ENCODE measurements at places on chromosomes 1 and 21.

DNA sequence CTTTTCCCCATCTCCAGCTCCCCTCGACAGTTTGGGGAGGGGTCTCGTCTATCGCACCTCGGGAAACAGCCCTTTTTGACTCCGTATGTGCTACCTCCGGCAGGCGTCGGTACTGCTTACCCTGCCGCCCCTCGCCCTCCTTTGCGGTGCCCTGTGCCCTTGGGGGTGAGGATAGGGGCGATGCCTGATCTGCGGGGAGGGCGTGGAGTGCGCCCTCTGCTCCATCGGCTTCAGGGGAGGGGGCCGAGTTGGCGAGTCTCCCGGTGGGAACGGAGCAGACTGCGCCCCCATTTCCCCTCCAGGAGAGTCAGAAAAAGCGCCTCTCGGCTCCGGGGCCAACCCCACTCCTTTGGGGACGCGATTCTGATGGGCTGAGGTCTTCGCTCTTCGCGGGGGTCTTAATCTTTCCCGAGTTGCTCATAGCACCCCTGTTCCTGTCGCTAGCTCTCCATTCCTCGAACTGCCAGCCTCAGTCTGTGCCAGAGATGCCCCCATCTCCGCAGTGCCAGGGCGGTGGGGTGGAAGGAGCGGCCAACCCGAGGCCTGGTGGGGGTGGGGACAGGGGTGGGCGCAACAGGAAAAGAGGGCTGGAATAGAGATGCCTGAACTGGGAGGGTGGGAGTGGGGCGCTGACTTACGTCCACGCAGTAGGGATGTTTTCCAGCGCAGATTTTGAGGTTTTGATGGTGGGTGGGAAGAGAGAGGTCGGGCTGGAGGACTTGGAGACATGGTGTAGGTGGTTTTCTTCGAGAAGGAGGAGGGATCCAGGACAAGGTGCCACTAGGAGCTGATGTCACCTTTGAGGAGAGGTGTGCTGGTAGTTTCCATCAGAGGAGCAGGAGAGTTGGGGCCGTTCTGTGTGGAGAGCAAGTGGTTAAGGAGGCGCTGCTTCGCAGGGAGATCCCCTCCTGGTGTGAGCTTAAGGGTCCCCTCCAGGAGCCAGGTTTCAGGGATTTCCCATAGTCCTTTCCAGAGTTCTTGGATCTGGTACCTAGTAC lies 674 bp downstream of the PPFIA4 start:
- no peak for DNase-seq

GRCh38 chr21:44930543-44930981 lies 9.3 kb upstream of the SLX9 start:
- DNase-seq = no peak

GRCh38 chr1:27297903-27298302 lies 24.1 kb upstream of the TMEM222 start:
- no peak for DNase-seq

GRCh38 chr1:89203166-89203565 lies 4.4 kb upstream of the GBP4 start:
- DNase-seq = no peak

DNA sequence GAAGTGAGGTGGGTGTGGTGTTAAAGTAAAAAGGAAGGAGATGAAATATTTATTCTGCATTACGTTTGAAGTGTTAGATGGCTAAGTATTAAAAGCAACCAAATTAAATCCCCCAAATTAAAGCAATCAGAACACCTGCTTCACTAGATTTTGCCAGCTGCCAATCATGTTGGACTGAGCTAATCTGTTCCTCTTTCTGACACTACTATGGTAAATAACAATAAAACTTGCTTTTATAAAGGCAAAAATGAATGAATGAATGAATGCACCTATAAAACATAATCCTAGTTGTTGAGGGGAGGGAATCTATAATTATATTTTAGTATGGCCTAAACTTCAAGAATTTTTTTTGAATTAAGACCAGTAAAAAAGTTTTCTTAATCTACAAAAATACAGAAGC lies 51.0 kb downstream of the RAB3GAP2 start:
- DNase-seq = no peak

DNA sequence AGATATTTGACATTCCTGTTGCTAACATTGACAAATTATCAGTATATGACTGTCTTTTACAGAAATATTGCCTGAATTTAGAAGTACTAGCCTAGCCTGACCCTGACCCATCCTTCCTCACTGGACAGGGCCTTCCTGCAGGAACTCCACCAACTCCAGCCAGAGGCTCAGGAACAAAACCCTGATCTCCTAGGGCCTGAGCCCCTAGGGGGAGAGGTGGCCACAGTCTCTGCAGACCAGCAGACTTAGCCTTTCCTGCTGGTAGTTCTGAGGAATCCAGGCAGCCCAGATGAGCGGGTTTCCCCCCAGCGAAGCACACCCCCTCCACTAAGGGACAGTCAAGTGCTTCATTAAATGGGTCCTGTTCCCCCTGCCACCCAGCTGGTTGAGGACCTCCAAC lies 44.3 kb upstream of the LRIF1 start:
- DNase-seq = no peak

GRCh38 chr21:36508948-36509347 lies 29.0 kb upstream of the CLDN14 start:
- no peak for DNase-seq

- DNase-seq = no peak
Measured at GRCh38 chr1:171122893-171123292, 32.2 kb downstream of the FMO3 start.

DNA sequence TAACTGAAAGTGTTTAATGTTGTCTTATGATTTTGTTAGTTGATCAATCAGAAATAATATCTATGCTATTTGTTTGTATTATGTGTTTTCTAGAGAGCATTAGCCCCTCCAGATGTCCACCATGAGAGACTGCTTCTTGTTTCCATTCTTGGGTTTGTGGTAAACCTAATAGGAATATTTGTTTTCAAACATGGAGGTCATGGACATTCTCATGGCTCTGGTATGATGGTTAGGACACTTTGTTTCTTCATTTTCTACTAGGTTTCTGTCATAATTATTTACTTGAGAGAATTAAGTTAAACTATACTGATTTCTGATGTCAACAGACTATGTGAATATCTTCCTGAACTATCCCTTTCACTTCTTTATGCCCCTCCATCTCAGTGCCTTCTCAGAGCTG lies 16.1 kb downstream of the SLC30A7 start:
- no peak for DNase-seq

GRCh38 chr1:119582801-119583200 lies 65.3 kb downstream of the ZNF697 start:
- no peak for DNase-seq

DNA sequence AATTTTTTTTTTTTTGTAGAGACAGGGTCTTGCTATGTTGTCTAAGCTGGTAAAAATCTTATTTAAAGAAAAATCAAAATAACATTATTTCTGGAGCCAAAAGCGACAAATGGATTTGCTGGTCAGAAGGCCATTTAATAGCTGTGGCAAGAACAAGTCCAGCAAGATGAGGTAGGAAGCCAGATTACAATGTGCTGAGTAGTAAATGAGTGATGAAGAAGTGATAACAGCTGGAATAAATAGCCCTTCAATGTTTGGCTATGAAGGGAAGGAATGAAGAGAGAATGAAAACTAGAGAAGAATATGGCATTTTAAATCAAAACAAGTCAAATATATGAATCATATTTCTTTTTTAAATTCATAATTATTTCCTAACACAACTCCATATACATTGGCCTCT lies 34.5 kb downstream of the SYDE2 start:
- DNase-seq = no peak

DNA sequence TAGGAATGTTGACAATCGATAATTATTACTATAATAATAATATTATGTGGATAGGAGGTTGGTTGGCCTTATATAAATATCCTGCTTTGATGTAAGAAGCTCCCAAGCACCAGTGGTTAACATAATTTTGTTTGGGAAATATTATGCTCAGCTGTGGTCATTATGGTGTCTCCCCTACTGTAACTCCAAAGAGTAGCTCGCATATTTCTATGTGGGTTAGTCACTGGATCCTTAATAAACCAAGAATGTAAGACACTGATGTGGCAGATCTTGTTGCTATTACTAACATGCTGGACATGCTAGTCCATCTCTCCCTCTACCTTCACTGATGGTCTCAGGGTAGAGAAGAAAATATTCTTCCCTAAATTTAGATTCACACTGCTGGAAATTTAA lies 79.2 kb upstream of the RALGPS2 start:
- DNase-seq = no peak

Measured in stimulated activated CD4-positive, alpha-beta T cell treated with anti-CD3 and anti-CD28 coated beads, Interleukin-1b, Interleukin-23, amount 100 ng/mL, for 1 hour (primary cell).